CD4-positive, alpha-beta T cell (primary cell): ENCODE measurements at places on chromosomes 1 and 21. TPM values are rescaled to one million over a fixed set of nuclear protein-coding genes. Genes with fewer than 3 reads are reported as not detected.

Gene PTGER3
- not detected for total RNA-seq

Gene ZNF670
- 0.16 TPM for total RNA-seq

DNA sequence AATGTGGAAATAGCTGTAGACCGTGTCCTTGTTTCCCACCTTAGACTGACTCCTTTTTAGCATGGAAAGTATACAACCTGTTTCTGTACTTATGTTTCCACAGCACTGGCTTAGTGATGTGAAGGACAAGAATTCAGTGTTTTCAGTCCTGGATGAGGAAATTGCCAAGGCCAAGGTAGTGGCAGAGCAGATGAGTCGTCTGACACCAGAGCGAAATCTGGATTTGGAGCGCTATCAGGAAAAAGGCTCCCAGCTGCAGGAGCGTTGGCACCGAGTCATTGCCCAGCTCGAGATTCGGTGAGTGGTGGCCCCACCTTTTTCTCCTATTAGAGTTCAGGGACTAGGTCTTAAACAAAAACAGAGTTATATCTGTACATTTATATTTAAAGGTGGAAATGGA, 112.6 kb downstream of the MACF1 start:
- no peak overlapping the region for H3K27ac ChIP-seq
- H3K4me3 ChIP-seq, result no peak overlapping the region
- peaks cover 98% of the 10 kb centered on the region for H3K36me3 ChIP-seq
- no peak for DNase-seq
- H3K27me3 ChIP-seq, result no peaks in the 10 kb centered on the region
- H3K4me1 ChIP-seq, result no peaks in the 10 kb centered on the region

DNA sequence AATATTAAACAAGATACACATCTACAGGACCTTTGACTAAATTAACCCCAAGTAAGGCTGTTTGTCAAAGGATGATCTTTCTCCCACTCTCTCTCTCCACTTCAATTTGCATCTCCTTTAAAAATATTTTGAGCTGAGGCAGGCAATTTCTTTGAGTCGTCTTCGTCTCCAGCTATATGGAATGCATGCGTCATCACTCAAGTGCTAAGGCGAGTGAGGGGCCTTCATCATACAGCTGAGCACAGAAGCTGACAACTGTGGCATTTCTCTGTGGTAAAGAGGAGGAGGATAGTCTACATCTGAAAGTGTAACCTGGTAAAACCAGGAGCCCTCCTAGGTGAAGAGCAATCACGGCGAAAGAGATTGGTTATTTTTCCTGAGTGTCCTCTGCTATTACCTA, 7.6 kb downstream of the EPHX4 start:
- no peaks in the 10 kb centered on the region for H3K36me3 ChIP-seq
- no peaks in the 10 kb centered on the region for H3K4me1 ChIP-seq
- H3K27me3 ChIP-seq, result no peaks in the 10 kb centered on the region
- H3K27ac ChIP-seq, result no peak overlapping the region

- no peaks in the 10 kb centered on the region for H3K4me1 ChIP-seq
- peaks cover 13% of the 10 kb centered on the region for H3K27me3 ChIP-seq
- H3K27ac ChIP-seq, result no peak overlapping the region
- H3K4me3 ChIP-seq, result no peak overlapping the region
Observed at GRCh38 chr1:207918011-207918410, 7.1 kb upstream of the CD34 start.

DNA sequence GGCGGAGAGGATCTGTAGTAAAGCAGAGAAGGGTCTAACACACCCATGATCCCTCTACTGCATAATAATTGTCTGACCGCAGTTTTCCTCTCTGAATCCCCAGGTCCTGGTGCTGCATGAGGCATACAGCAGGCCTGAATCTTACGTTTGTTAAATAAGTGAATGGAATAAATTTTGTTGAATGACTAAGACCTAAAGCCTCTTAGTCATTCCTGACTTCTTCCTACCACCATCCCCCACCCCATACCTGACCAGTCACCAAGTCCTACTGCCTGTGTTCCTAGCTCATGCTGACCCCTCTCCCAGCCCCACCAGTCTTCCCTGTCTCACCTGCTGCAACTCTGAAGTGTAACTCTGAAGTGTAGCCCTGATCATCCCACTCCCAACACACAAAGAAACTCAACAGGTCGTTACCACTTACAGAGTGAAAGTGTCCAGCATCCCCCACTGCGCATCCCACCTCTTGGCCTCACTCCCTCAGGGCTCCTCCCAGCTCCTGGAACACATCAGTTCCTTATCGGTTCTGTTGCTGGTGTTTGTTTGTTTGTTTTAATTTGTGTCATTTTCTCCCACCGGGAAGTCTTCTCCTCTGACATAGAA, 9.7 kb downstream of the GJA5 start:
- H3K4me1 ChIP-seq, result no peaks in the 10 kb centered on the region
- no peak overlapping the region for H3K27ac ChIP-seq
- H3K27me3 ChIP-seq, result no peaks in the 10 kb centered on the region
- no peak for DNase-seq
- no peaks in the 10 kb centered on the region for H3K36me3 ChIP-seq

GRCh38 chr1:233261206-233261605, 34.3 kb downstream of the PCNX2 start:
- no peaks in the 10 kb centered on the region for H3K4me1 ChIP-seq
- no peaks in the 10 kb centered on the region for H3K27me3 ChIP-seq
- H3K27ac ChIP-seq, result no peak overlapping the region
- no peak for DNase-seq

- no peaks in the 10 kb centered on the region for H3K36me3 ChIP-seq
- peaks cover 19% of the 10 kb centered on the region for H3K4me1 ChIP-seq
- H3K4me3 ChIP-seq, result no peak overlapping the region
- no peaks in the 10 kb centered on the region for H3K27me3 ChIP-seq
Observed at GRCh38 chr1:31790641-31791091, 25.2 kb downstream of the SPOCD1 start.

- no peak overlapping the region for H3K4me3 ChIP-seq
- H3K27ac ChIP-seq, result no peak overlapping the region
- no peaks in the 10 kb centered on the region for H3K36me3 ChIP-seq
- no peak for DNase-seq
Observed at GRCh38 chr1:183159960-183160359, 26.1 kb upstream of the LAMC2 start.
